ENCODE measurements at places on chromosomes 7 and 10.

DNA sequence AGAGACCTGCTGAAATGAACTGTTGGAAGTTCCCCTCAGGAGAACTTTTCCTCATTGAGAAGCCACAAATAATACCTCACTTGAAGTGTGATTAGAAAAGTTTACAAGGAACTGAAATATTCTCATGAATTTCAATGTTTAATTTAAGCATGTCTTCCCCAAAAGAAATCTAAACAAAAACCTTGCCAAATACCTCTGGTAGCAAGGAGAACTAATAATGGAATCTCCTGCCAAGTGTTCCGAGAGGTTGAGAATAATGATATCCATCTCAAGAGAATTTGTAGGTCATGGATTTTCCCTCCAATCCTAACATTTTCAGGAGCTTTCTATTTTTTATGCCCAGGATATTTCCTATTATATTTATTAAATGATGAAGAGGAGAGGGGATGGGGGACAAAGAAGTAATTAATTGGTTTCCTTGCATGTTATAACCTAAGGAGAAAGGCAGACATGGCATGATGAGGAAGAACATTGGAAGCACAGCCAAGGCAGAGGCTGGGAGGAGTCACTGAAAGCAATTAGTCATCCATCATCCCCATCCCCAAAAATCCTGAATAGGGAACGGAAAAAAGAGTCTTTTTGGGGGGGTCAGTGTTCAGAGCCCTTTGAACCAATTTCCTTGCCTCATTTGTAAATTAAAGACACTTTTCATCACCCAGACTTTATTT is 93.6 kb upstream of the IL6 start:
- DNase-seq, result no peak

DNA sequence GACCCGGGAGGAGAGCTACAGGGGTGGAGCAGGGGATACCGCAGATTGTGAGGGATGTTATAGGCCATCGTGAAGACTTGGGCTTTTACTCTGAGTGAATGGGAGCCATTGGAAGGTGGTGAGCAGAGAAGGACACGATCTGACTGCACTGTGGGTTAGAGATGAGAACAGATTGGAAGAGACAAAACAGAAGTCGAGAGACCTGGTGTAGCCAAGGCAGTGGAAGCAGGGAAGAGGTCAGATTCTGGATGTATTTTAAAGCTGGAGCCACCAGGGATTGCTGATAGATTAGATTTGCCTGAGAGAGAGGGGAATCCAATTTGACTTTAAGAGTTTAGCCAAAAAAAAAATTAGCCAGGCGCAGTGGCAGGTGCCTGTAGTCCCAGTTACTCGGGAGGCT is 21.6 kb upstream of the EEPD1 start:
- no peak for DNase-seq

- DNase-seq, result no peak
These were observed 22.9 kb downstream of the ATP6V1F start for GRCh38 chr7:128885370-128886187.

DNA sequence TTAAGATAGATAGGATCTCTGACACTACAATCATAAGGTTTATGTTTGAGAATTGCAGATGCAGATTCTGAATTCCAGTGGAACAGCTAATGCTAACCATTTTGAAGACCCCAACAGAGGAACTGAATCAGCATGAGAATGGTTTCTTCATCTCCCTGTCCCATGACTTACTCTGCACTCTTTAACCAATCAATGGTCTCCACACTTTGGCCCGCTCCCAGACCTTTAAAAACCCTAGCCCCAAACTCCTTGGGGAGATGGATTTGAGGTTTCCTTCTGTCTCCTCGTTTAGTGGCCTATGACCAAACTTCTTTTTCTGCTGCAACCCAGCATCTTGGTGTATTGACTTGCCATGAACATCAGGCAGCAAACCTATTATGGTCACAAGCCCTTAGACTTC is 804.9 kb downstream of the LRMDA start:
- no peak for DNase-seq

- DNase-seq, result no peak
These were observed 3.4 kb upstream of the FAM24B start for GRCh38 chr10:122882766-122883165.

DNA sequence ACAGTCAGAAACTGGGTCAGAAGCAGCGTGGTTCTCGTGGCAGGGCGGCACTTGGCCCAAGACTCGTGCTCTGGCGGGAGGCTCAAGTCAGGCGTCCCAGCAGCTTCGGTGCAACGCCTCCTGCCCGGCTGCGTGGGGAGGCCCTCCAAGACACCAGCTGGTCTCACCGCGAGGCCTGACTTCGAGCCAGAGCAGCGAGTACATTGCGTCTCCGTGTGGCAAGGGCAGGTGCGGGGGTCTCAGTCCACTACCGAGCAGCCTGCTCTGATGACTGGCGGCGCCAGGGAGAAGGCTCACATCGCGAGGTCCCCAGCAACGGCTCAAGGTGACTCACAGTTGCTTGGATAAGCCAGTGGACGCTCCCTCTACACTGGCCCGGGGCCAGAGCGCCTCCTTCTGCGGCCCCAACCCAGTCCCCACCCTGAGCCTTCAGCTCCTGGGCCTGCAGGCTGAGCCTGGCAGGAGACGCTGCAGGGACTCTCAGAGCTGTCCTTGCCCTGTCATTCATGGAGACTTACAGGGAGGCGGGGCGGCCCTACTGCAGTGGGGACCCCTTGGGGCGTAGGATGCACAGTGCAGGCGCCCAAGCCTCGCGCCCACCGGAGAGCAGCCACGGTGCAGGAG is 41.9 kb upstream of the PRKAR1B start:
- no peak for DNase-seq

- no peak for DNase-seq
These were observed 308.4 kb downstream of the SKIDA1 start for GRCh38 chr10:21217107-21217506.

- DNase-seq, result no peak
These were observed 339.1 kb downstream of the HGF start for GRCh38 chr7:81430761-81431160.

- no peak for DNase-seq
These were observed 23.8 kb upstream of the UBE2D1 start for GRCh38 chr10:58311026-58311425.

DNA sequence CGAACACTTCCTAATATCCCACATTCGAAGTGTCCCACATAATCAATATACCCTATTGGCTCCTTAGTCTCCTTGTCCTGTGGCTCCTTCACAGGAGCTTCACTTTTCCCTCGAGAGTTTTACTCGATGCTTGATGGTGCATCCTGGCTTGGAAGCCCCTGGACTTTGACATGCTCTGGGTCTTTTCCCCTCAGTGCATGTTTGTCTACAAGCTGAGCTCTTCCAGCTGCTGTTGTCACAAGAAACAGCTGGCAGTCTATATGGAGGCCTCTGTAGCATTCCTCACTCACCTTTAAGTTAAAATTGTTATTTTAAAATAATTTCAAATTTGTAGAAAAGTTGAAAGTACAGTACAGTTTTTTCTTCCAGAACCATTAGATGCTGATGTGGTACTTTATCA is 27.1 kb downstream of the ST7 start:
- DNase-seq, result no peak

GRCh38 chr7:138099813-138100212 is 23.6 kb downstream of the AKR1D1 start:
- DNase-seq, result no peak

GRCh38 chr10:29725133-29725720 is 90.5 kb upstream of the SVIL start:
- no peak for DNase-seq

GRCh38 chr10:110857265-110858171 is 14.2 kb upstream of the PDCD4 start:
- DNase-seq, result no peak

DNA sequence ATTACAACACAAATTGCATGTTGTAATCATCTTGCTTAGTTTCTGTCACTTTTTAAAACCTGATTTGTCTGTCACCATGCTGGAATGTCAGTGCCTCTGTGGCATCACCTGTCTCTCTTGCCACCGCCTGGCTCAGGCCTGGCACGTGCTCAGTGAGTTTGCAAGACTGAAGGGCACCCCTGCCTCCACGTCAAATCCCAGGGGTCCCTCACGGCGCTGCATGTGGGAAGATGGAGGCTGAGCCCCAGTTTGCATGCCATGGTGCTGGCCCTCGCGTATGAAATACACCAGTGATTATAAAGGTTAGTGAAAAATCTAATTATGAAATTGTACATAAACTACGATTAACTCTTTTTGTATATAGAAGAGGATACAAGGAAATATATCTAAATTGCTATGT is 51.9 kb upstream of the VIPR2 start:
- DNase-seq, result no peak

GRCh38 chr7:130940326-130940725 is 206.3 kb upstream of the KLF14 start:
- DNase-seq, result no peak

DNA sequence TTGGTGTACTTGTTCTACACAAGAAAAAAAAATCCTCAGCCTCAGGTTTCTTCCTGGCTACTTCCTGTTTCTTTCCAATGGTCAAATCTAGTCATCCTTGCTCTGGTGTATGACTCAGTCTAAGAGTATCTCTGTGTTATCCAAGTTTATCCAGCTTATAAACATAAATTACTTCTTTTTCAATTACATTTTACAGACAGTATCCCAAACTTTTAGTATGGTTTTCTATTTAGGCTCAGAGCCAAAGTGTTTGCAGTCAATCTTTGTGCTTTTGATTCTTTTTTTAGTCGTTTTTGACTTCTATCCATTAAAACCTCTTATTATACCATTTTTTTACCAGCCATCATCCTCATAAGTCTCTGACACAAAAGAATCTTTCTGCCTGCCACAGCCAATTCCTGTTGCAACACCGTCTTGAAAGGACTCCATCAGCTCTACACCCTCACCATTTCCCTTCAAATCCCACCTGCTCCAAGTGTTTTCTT is 294.6 kb downstream of the PTEN start:
- DNase-seq, result no peak

DNA sequence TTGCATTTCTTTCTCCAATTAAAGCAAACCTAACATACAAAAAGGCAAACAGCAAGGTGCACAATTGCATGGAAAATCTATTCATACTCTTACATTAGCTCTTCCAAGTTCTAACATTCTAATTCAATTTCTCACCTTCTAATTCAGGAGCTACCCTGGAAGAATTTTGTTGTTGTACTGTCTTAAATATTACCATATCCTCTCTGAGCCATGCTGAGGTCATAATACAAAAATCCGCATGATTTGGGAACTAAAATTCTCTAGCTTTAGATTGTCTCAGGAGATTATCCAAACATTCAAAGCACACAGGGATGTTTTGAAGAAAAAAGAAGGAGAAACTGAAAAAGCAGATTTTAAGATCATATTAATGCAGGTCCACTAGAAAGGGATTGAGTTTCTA is 229.9 kb downstream of the KIAA1217 start:
- DNase-seq, result no peak

- no peak for DNase-seq
These were observed 29.3 kb upstream of the ERCC6 start for GRCh38 chr10:49568235-49568634.

GRCh38 chr7:130553398-130554029 is 61.6 kb downstream of the MEST start:
- no peak for DNase-seq

DNA sequence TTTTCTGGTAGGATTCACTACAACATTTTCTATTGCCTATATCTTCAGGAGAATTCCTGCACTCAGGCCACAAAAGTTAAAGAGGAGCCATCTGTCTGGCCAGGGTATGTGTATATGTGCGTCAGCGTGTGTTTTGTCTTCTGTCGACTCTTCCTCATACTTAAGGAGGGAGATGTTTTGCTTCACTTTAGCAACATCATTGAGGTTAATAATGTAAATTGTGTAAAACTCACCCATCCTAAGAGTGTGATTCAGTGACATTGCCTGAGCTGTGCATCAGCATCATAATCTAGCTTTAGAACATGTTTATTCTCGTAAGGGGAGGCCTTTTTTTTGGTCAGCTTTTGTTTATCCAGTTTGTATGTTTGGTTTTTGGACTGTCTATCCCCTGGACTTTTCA is 23.7 kb downstream of the FBH1 start:
- no peak for DNase-seq

GRCh38 chr7:66429498-66430163 is 199.1 kb upstream of the KCTD7 start:
- DNase-seq, result no peak

DNA sequence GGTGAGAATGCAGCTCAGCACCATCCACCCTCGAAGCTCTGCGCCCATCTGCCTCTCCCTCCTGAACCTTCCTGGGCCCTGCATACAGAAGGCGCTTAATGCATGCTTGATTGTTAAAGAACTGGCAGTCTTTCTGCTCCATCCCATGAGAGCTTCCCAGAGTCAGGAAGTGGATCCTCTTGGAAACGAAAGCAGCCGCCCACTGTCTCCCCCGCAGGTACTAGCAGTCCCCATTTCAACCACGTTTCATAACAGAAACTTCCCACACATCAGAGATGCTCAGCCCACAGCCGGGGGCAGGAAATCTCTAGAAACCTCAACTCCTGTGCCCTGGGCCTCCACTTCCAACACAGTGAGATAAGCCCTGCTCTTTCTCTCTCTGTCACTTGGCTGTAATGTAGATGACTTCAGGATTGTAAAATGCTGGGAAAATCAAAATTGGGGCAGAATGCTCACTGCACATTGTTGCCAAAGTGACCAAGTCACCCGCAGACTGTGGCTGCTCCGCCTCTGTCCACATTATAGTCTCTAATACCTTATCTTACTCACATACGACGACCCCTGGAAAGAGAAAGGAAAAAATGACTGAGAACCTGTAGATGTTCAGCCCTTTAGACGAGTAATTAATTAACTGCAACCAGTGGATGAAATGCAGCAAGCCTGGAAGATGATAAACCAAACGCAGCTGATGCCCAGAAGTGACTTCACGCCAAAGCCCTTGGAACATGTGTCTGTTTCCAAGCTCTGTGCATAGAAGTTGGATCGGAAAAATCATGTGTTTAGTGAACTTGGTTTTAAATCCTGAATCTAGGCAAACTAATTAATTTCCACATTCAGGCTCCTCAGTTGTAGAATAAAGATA is 28.5 kb downstream of the GSDME start:
- no peak for DNase-seq

GRCh38 chr7:104784686-104785085 is 229.3 kb upstream of the KMT2E start:
- no peak for DNase-seq

DNA sequence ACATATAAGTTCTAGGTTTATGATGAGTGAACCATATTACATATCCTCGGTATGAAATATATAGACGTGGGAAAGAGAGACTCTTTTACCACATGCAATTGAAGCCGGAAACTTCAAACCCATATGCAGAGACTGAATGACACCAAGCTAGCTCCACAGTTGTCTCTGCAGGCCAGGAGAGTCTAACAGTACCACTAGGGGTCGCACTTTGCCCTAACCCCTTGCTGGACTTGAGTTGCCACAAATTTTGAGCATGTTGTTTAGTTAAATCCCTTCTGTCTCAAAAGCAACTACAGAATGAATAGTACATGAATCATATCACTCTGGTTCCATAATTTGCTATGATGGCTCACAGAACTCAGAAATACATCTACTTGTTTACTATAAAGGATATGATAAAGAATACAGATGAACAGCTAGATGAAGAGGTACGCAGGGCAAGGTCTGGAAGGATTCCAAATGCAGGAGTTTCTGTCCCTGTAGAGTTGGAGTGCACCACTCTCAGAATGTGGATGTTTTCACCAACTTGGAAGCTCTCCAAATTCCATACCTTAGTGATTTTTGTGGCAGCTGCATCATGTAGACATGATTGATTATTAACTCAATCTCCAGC is 112.4 kb upstream of the YAE1 start:
- peak; percentile 68 for DNase-seq

All from activated CD8-positive, alpha-beta memory T cell treated with anti-CD3 and anti-CD28 coated beads, Interleukin-2, amount 50 U/mL, for 48 hours (primary cell).